Caki2 (cell line): ENCODE measurements at places on chromosomes 4 and X. TPM values are rescaled to one million over a fixed set of nuclear protein-coding genes. Genes with fewer than 3 reads are reported as not detected.

The L1CAM gene
- total RNA-seq: 37.1 and 49.7 TPM in 2 replicates

- DNase-seq: no peak
These were observed 72.8 kb downstream of the NSUN7 start for GRCh38 chr4:40822420-40823166.

The APOO gene
- total RNA-seq: 21.3 and 24.8 TPM in 2 replicates

The AFM gene
- total RNA-seq: not detected in 2 replicates

The MAGEE2 gene
- not detected in 2 replicates for total RNA-seq

DNA sequence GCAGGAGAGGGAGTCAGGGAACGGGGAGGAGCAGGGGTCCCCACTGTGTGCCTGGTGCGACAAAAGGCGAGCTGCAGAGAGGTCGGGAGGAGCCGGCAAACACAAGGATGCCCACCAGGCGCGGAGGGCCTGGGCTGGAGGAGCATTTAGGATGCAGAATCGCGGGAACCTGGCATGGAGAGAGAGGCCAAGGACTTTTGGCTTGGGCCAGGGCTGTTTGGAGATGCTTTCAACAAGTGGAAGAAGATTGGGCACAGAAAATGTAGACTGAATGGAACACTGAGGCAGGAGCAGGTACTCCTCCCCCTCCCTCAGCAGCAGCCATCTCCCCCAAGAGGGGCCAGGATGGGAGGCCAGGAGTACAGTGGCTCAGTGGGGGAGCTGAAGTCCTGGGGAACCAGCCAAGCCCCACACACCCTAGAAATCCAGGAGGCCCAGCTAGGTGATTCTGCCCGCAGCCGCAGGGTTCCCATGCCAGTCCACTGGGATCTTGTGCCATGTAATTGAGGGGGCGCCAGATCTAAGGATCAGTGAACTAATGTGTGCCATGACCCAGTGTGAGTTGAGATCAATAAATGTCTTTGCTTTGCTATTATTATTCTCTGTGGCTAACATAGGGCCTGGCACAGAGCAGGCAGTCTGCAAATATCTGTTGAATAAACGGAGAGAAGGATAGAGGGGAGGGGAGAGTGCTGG lies 1.1 kb upstream of the ABLIM2 start:
- DNase-seq: no peak

DNA sequence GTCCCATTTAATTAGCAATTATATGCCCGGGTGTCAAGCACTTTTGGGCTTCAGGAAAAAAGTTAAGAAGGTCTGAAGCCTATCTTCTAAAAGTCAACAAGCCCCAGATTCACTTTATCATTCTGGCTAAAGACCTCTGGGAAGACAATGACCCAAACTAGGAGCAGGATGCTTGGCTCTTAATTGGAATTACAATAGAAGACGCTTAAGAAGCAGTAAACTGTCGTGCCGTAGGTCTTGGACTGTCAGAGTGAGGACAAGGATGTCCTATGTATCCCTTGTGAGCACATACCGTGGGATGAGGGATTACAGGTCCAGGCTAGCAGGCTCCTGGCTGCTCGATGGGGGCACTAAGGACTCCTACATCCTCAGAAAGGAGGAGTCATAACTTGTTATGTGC lies 3.2 kb upstream of the ARHGAP36 start:
- no peak for DNase-seq

The MAP9 gene
- not detected in 2 replicates for total RNA-seq

DNA sequence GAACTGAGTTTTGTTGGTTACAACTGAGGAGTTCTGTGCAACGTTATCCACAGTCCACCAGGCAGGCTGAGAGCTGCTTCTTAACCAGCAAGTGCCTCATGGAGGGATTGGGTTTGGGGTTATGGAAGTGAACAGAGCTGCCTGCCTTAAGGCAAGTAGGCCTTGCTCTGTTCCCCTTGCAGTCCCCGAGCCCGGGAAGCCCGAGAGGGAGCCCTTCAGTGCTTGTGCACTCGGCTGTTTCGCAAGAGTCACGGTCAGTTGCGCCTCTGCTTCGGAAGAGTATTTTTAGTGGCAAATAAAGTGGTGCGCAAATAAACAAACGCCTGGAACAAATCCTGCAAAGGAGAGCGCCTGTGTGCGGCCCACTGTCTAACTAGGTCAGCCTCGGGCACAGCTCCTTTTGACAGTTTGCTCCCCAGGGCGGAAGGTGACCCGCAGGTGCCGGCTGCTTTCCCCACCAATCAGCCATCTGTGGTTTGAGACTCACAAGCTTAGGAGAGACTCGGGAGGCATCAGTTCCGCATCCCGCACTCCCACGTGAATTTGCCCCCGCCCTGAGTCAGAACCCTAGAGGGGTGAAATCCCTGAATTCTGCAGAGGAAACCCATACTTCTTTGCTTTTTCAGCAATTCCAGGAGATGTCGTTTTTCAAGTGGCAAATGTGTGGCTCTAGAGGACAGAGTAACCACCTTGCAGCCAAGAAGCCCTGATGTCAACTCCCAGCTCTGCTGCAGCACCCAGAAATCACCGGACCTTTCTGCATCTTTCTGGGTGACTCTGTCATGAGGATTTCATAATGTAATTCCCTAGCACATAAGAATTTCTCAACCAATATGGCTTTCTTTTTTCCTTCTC lies 56.8 kb downstream of the LGI2 start:
- peak; percentile 91 for DNase-seq

The NAA15 gene
- total RNA-seq: 5.0 and 23.5 TPM in 2 replicates

DNA sequence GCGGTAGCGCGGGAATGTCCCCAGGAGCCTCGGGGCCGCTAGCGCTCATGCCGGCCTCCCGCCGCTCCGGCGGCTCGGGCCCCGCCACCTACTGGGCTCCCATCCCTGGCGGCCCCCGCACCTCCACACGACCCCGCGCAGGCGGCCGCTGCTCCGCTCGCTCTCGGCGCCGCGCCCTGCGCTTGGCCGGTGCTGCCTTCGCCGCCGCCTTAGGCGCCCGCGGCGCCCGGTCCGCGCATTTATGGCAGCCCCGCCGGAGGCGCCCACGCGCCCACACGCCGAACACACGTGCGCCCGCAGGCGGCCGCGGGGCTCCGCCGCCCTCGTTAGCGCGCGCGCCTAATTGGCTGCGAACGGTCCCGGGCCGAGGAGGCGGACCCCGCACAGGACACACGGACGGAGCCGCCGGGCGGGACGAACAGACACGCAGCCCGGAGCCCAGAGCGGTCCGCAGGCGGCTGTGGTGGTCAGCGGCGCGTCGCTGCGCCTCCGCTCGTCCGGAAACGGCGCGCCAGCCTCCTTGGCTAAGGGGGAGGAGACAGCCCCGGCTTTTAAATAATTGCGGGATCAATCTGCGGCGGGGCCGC lies at the start of gene NKX1-1:
TSS of gene NKX1-1 (minus strand) at position 49 of the 587 bp plus-strand sequence. CDS start at position 49, 0 bp downstream.
- no peak for DNase-seq

The TSPAN7 gene
- 0.17 TPM in 1 of 2 replicates, not detected in the other for total RNA-seq

The H2BW2 gene
- not detected in 2 replicates for total RNA-seq

GRCh38 chr4:52869656-52870055 lies 7.5 kb downstream of the RASL11B start:
- no peak for DNase-seq

The PDLIM3 gene
- total RNA-seq: 5.6 and 11.3 TPM in 2 replicates

- no peak for DNase-seq
These were observed 1266.8 kb upstream of the PCDH7 start for GRCh38 chr4:29453303-29453820.

DNA sequence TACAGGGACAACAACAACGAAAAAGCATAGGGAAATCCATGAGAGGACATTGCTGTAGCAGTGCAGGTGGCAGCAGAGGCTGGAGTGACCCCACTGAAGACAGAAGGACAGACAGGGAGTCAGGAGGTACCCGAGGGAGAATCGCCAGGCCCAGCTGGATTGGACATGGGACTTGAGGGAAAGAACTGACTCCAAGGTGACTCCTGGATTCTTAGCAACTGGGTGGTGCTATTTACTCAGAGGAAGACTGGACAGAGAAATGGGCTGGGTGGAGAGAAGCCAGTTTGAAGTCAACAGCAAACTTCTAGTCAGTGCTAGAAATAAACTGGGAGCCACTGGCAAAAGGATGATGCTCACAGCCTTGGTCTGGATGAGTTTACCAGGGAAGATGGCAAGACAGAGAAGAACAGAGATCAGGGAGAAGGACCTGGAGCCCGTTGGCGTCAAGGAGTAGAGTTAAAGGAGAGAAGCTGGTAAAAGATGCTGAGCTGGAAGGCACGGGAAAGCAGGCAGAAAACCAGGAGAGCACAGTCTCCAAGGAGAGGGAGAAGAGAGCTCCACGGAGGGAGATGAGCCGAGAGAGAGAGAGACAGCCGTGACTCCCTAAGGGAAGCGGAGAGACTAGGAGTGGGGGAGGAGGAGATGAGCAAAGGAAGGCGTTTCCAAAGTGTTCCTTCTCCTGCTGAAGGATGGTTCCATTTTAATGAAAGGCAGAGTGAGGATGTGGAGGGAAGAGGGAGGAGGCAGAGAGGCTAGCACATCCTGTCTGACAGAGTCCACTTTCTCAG lies 119.4 kb downstream of the AFAP1 start:
- no peak for DNase-seq

GRCh38 chr4:30943356-30943755 lies 223.2 kb downstream of the PCDH7 start:
- DNase-seq: no peak

DNA sequence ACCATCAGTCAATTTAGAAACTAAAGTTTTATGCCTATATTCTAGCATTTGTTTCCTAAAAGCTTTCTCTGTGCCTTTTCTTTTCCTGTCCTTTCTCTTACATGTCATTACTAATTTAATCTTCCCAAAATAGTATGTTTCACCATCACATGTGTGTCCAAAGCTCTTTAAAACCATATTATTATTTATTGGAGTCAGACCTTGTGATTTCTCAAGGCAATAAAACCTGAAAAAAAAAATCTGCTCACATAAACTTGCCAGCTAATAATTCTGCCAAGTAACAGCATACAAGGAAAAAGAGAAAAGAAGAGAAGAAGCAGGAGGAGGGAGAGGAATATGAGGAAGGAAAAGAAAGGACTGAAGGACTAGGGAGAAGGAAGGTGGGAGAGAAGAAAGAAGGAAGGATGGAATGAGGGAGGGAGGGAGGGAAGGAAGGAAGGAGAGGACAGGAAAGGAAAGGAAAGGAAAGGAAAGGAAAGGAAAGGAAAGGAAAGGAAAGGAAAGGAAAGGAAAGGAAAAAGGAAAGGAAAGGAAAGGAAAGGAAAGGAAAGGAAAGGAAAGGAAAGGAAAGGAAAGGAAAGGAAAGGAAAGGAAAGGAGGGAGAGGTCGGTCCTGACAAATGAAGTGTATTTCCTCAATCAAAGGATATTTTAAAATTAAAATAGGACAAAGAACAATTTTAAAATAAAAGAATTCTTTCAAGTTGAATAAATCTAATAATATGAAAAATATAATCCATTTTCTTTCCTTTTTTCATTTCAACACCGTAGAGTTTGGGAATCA lies 57.4 kb downstream of the ANTXR2 start:
- no peak for DNase-seq

- no peak for DNase-seq
These were observed 17.2 kb downstream of the RHOH start for GRCh38 chr4:40214038-40214437.

The ANXA10 gene
- total RNA-seq: 69.5 and 69.7 TPM in 2 replicates

- DNase-seq: no peak
These were observed 325.0 kb downstream of the TLL1 start for GRCh38 chr4:166198041-166198440.

- DNase-seq: no peak
These were observed 4.2 kb upstream of the TMSB4X start for GRCh38 chrX:12970691-12971202.

The LRBA gene
- total RNA-seq: 23.3 and 23.6 TPM in 2 replicates

DNA sequence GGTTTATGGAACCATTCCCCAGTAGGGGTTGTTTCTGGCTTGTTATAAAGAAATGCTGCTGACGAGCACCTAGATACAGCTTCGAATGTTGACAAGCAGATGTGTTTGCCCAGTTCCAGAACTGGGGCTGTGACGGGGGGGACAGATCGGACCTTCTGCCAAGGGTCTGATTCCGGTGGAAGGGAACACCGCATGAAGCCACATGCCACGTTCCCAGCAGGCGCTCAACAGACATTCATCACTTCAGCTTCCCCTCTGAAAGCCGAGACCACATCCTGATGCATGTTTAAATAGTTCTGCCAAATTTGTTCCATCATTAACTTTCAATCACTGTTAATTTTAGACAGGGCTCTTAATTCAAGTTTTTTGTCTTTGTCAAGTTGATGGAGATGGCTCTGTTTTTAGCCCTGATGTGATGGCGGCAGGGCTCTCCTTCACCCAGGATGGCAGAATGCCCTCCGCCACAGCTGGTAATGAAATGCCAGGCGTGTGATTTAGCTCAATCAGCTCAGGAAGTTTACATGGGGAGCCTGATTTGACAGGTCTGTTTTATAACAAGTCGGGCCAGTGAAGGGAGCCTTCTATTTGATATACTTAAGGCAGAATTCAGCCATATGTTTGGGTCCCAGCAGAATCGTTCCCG lies 57.4 kb downstream of the PSAPL1 start:
- DNase-seq: no peak

DNA sequence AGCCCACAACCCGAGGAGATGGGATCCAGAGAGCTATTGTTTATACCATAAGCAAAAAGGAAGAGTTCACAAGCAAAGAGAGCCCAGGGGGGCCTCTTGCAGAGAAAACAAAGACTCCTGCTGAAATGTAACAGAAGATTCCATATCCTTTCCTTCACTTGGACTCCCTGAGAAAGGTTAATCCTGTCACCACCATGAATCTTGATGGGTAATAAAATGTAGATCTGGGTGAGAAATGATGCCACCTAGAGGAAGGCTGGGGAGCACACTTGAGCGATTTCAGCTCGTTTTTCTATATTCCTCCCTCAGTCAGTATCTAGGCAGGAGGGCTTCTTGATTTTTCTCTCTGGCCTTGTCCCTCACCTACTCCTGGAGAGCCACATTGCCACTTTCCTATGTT lies 10.2 kb upstream of the KCNE5 start:
- DNase-seq: peak; percentile 8

- no peak for DNase-seq
These were observed 110.0 kb upstream of the IGFBP7 start for GRCh38 chr4:57220172-57220571.

DNA sequence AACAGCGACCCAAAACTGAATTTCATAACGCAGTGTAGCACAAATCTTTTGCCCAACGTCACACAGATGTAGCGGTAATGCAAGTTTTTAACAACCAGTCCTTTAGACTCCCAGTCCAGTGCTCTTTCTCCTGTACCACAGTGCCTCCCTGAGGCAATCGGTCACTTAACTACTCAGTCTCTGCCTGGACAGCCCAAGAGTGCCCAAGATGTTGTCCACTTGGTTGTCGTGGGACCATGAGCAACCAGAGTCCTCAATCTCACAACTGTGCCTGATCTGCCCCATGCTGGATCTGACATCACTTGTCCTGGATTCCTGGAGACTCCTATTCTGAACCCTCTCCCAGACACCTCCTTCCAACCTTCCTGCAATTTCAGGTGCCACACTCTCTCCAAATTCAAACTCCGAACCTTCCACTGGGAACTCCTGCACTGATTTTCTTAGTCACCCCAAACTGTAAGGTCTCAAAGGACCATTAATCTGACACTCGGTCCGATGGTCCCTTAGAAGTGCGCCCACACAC lies 702 bp downstream of the MMGT1 start:
- DNase-seq: no peak

DNA sequence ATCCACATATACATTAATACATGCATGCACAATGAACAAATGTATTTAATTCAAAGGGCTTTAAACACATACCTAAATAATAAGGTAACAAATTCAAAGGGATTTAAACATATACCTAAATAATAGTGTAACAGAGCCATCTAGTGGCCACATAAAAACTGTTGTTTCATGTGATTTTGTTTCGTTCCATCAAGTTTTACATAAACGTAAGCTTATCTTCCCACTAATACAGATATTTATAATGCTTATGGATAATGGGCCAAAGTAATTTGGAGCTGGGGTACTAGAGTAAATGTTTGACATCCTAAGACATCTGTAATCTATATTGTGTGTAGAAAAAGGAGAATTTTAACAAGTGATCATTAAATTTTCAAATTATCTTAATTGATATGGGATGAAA lies 82.3 kb downstream of the PRSS12 start:
- DNase-seq: peak; percentile 26

The CCDC110 gene
- total RNA-seq: 0.52 and 0.98 TPM in 2 replicates
